ENCODE measurements at places on chromosomes 6 and 20. TPM values are rescaled to one million over a fixed set of nuclear protein-coding genes. Genes with fewer than 3 reads are reported as not detected.

MRAP2 gene
- polyA plus RNA-seq, result not detected

CLVS2 gene
- polyA plus RNA-seq, result not detected

DNA sequence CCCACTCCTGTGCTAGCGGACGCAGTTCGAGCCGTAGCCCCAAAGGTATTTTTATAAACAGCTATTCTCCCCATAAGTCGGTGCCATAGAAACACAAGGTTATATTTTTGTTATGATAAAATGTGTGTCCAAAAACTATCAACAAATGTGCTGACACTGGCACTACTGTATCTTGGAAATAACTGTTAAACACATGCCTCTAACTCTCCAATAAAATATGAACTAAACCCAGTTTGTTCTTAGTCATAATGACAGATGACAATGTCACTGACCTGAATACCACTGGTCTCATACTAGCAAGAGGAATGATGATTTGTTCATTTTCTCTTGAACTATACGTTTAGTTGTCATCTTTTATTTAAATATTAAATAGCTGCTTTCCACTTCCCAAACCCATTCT is 51.4 kb upstream of the NUP153 start:
- no peak for DNase-seq
- no peak overlapping the region for H3K4me3 ChIP-seq
- no peaks in the 10 kb centered on the region for H3K36me3 ChIP-seq
- no peak overlapping the region for H3K27ac ChIP-seq
- H3K27me3 ChIP-seq, result no peaks in the 10 kb centered on the region

DNA sequence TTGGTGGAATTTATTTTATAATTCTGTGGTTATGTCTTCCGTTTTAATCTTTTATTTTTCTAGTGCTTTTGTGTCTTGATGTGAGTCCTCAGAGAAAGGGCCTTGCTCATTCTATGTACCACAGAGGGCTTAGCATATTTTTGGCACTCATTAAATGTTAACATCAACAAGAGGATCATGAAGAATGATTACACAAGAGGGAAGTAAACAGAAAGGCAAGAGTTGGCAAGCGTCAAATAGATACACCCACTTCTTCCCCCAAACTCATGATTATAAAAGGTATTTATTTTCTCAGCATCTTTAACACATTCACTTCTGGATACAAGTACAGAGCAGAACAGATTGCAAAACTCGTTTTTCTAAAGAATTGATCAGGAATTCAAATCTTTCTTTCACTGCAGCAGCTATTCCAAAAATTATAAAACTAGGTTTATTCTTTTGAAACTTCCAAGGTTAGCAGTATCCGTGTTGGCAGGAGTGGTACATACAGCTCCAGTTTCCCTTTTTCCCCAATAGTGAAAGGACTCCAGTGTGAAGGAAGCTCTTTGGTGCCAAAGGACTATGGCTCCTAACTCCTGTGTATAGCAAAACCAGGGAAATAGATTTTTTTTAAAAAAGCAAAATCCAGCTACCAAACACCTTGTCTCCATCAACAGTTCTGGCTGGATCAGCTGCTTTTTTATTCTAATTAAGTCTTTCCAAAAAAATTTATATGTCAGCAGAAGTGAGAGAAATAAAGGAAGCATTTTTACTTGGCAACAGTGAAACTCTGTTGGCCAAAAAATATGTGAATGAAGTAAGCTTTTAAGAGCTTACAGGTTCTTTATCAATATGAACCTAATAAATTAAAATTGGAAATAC is 221.9 kb downstream of the ADGRG6 start:
- H3K4me3 ChIP-seq, result no peak overlapping the region
- no peaks in the 10 kb centered on the region for H3K36me3 ChIP-seq
- H3K27me3 ChIP-seq, result peaks cover 4% of the 10 kb centered on the region
- H3K27ac ChIP-seq, result no peak overlapping the region

DNA sequence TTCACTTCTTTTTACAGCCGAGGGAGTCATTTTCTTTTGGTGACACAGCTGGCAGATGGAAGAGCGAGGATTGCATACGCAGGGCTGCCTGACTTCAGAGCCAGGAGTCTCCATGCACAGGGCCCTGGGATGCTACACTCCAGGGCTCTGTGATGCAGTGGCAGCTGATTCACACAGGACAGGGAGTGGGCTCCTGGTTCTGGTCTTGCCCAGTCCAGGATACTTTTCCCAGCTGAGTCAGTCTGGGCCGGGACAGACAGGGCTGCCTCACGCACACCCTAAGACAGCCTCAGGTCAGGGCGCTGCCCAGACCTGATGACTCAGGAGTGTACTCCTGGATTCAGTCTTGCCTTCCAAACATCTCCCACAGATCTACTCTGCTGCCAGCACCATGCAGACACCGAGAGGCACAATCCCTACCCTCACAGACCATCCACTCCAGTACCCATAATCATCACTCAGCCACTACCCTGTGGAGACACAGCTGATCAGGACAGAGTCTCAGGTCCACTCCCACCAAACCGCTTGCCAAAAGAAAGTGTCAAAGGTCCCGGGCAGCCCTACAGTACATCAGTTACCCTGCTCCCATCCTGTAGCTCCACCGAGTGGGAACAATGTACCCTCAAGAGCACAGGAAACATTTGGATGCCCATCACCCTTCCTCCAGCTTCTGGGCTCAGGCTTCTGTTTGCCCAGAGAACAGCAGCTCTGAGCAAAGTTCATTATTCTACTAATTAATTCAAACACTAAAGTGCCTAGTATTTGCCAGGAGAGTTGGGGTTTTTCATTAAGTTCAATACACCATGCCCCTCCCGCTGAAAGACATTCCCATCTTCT is 11.5 kb downstream of the SDC4 start:
- H3K4me3 ChIP-seq, result no peak overlapping the region
- no peaks in the 10 kb centered on the region for H3K4me1 ChIP-seq
- H3K27me3 ChIP-seq, result peaks cover 33% of the 10 kb centered on the region
- no peak overlapping the region for H3K27ac ChIP-seq
- DNase-seq, result no peak
- no peaks in the 10 kb centered on the region for H3K36me3 ChIP-seq
